ENCODE measurements at places on chromosomes 2 and 18.
A peak's percentile ranks its signal among the peaks of the same experiment; 100 is the strongest.

- DNase-seq = no peak
Observed at GRCh38 chr2:152846697-152847470, 128.5 kb downstream of the ARL6IP6 start.

- DNase-seq = no peak
Observed at GRCh38 chr2:238581126-238581525, 154.4 kb downstream of the ASB1 start.

DNA sequence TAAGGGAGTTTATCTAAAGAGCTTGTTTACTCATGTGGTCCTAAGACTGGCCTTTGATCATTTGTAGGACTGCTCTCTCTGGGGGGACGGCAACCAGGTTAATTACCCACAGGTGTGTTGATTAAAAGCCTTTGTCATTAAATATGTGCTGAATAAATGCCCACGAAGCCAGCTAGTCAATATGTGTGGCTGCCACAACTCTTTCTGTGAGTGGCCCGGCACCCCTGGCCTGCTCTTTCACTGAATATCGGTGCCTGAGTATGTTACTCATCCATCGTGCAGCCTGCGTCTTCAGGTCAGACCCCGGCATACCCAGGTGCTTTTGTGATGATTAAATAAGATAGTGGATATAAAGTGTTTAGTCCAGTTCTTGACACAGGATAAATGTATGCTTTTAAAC lies 24.3 kb upstream of the FSHR start:
- no peak for DNase-seq

- no peak for DNase-seq
Observed at GRCh38 chr18:33152376-33152775, 288.1 kb downstream of the CCDC178 start.

DNA sequence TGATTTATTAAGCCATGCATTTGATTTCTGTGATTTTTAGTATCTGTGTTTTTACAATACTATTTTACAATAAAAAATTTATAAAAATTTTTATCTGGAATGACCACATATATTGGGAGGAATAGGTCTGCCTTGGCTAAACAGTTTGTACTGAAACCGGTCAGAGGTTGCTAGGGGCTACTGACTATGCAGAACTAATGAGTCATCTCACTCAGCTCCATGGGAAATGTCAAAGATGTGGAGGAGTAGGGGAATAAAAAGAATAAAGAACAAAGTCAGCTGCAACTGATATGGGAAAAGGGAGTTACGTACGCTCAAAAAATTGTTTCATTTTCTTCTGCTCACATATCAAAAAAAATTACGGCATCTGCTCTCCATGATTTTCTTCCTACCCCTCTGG lies 8.6 kb upstream of the TMEM163 start:
- no peak for DNase-seq

GRCh38 chr2:144409241-144409640 lies 110.7 kb downstream of the ZEB2 start:
- no peak for DNase-seq

- DNase-seq = no peak
Observed at GRCh38 chr2:121363632-121364420, 78.8 kb upstream of the TFCP2L1 start.

DNA sequence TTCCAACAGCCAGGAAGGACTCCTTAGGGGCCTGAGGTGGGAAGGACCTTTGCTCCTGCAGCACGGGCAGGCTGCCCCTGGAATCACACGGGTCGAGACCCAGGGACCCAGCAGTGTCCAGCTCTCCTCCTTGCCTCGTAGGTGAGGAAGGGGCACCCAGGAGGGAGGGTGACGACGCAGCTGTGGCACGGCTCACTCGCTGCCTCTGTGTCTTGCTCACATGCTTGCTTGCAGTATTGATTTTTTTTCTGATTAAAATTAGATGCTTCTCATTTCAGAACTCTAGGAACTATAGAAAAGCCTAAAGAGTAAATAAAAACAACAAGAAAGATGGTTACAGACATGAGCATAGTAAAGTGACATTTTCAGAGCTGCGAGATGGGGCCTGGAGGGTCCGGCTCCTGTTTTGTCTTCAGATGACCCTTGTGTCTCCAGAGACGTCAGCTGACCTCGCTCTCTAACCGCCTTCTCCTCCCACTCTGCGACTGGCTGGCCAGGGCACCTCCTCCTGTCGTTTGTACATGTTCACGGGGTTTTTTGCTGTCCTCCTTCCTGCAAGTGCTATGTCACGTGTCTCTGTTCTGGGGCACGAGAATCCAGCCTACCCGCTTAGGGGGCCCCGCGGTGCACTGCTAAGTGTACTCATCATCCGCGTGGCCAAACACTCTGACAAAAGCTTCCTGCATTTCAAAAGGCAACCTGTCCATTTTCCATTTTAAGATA lies 65.7 kb upstream of the ZNF236 start:
- DNase-seq = no peak

GRCh38 chr2:14634489-14635390 lies 2.2 kb downstream of the LRATD1 start:
- no peak for DNase-seq

DNA sequence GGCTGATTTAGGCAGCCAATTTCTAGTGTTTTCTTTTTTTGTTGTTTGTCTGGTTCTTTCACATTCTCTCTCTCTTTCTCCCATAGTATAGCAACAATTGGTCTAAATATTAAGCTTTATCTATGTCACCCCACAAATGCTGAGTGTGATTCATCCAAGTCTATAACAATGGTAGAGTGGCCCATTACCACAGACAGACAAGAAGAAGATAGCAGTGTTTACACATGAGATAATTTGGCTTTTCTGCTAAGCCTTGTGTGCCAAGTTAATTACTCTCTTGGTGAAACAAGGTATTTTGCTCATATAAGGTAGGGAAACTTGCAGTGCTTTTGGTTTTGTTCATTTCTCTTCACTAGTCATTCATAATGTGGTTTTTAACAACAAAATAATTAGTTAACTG lies 166.5 kb downstream of the SLC8A1 start:
- no peak for DNase-seq

DNA sequence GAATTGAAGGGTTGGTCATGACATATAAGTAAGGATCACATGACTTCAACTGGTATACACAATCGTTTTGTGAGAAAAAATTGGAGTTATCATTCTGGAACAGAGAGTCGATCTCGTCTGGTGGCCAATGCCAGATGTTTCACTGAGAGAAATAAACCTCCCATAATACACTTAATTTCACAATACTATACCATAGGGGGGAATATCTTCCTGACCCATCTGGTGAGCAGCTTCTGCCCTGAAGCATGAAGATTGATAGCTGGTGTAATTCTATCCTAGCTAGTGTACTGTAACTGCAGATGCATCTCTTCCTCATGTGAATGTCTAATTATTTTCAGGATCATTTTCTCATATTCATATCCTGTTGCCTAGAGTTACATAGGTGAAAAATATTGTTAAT lies 15.7 kb upstream of the CDH7 start:
- no peak for DNase-seq

- no peak for DNase-seq
Observed at GRCh38 chr2:206378835-206379234, 64.5 kb upstream of the ADAM23 start.

DNA sequence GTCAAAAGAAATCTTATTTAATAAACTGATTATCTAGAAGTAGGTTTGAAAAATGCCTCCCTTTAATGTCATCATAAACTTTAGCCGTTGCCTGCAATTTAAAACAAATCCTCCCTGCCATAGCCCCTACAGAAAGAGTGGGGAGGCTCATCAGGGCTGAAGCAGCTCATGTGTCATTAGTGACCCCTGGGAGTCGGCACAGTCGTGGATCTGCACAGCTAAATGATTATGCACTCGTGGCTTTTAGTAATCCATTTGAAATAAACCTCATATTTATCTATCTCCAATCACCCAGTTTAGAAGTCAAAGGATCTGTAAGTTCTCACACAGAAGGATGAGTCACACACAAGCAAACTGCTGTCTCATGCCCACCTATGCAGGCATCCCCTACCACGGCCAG lies 277.3 kb downstream of the SS18 start:
- no peak for DNase-seq

DNA sequence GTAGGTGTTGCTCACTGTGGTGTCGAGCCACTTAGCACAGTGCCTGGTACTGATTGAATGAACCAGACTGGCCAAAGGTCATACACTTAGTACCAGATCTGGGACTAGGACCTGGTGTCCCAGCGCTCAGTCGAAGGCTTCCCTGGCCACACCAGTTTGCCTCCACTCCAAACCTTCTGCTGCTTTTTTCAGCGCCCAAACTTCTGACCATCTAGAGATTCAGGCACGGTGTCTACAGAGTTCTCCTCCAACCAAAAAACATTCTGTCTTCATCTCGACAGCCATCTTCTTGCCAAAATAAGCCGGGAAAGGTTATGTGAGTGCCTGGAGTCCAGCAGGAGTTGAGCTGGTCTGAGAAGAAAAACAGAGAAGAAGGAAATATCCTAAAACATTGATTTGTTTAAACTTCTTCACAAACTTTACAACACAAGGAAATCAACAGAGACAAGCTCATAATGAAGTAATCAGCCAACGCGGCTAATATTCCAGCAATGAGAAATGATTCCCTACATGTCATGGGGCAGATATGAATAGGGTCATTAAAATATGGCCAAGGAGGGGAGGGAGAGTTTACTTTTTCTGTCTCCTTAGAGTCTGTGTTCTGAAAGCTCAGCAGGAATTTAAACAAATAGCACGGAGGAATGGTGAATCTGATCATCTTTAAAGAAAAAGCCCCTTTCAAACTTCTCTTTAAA lies 2.3 kb upstream of the GLI2 start:
- no peak for DNase-seq

- no peak for DNase-seq
Observed at GRCh38 chr2:28558918-28559317, 63.1 kb downstream of the PLB1 start.

DNA sequence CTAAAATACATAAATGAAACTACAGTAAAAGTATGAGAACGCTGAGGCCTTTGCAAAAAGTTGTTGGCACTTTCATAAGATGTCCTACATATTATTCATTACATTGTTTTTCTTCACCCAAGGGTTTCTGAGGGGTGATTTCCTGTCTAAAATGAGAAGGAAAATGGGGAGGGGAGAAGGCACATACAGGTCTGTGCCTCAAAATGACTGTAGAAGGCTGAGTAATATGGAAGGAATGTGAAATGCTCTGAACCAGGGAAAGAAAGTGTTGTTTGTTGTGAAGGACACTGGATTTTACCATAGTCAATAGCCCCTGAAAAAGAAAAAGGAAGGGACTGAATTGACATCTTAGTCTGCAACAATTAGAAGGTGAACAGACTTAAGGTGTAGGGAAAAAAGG lies 99.5 kb upstream of the RNF152 start:
- DNase-seq = no peak

DNA sequence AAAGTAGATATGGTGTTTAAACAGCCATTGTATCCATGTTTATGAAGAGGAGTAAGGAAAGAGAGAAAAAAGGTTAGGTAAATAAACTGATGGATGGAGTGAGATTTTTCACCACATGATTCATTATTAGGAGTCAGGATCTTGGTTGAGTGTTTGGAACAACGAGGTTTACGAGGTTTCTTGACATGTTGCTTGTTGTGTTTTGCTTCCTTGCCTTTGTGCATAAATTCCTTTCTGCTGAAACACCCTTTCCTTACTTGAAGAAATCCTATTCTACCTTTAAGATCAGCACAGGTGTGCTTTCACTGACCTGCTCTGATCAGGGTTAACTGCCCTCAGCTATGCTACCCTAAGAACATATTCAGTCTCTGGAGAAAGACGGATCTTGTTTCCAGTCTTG lies 66.6 kb downstream of the EFEMP1 start:
- DNase-seq = no peak

- DNase-seq = no peak
Observed at GRCh38 chr2:23100406-23100805, 284.6 kb upstream of the KLHL29 start.

GRCh38 chr2:158602027-158602426 lies 145.3 kb downstream of the PKP4 start:
- no peak for DNase-seq

GRCh38 chr18:26135548-26135947 lies 1.9 kb downstream of the PSMA8 start:
- DNase-seq = no peak

DNA sequence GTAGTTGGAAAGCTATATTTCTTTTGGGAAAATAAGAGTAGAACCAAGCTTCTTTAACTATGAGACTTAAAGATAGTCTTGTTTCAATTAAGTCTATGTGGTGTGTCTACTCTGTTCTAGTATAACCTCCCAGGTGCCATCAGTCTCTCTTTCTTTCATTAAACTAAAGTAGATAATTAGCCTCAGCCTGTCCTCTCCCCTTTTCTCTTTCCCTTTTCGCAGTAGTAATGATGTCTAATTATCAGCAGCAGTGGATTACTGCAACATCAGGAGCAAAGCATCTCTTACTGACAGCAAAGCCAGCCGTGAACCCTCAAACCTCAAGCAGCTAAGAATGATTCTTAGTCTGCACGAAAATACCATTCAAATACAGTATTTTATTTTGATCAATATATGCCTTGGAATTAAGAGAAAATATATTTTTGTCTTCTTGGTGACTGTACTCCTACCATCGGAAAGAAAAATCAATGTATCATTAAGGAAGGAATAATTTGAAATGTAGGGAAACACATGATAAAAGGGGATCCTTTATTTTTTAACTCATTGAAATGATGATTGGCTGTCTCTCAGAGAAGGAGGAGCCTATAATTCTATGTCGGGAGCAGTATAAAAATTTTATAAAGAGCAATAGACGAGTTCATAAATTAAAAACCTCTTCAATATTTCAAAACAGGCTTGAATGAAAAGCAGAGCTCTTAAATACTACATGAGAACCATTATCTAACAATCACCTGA lies 4.5 kb downstream of the NOL4 start:
- peak; percentile 18 for DNase-seq

GRCh38 chr2:120436460-120436739 lies 90.5 kb downstream of the INHBB start:
- no peak for DNase-seq

GRCh38 chr2:241771286-241772062 lies 5.1 kb upstream of the GAL3ST2 start:
- no peak for DNase-seq

DNA sequence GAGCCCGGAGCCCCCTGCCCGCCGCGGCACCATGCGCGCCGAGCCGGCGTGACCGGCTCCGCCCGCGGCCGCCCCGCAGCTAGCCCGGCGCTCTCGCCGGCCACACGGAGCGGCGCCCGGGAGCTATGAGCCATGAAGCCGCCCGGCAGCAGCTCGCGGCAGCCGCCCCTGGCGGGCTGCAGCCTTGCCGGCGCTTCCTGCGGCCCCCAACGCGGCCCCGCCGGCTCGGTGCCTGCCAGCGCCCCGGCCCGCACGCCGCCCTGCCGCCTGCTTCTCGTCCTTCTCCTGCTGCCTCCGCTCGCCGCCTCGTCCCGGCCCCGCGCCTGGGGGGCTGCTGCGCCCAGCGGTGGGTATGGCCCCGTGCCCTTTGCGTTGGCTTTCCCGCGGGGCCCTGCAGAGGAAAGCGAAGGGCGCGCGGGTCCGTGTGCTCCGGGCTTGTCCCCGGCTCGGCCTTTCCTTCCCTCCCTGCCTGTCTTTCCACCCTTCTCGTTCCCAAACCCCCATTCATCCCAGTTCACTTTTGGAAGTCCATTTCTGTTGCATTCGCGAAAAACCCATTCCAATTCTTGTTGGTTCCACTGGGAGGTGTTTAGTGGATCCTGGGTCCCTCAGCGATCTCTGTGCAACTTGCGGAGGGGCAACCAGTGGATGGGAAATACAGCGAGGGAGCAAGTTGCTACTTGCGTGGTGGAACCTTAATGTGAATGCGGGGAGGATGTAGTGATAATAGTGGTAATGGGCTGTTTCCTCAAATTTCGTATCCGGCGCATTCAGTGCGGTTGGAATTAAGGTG lies 599 bp downstream of the ADAM23 start:
- peak; percentile 8 for DNase-seq
